GM23248 (cell line): ENCODE measurements at places on chromosomes 11 and 22. TPM values are rescaled to one million over a fixed set of nuclear protein-coding genes. Genes with fewer than 3 reads are reported as not detected.

STIM1 gene
- total RNA-seq = 24.6 and 63.4 TPM in 2 replicates

DNA sequence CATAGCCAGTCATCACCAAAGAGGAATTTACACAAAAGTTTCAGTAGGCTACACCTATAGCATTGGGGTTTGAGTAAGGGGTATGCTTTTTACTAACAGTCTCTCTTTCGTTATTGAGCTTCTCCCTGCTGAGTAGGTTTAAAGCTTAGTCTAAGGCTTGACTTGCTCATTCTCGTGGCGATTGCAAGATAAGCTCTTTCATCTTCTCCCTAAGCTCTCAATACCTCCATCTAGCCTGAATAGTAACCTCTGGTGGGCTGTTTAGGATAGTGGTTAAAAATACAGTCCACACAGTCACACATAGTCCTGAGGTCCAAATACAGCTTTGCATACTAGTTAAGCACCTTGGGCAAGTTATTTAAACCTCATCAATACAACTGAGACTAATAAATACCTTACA lies 65.6 kb downstream of the IMMP1L start:
- no peak for DNase-seq
- H3K4me1 ChIP-seq = no peaks in the 10 kb centered on the region
- H3K36me3 ChIP-seq = no peaks in the 10 kb centered on the region
- no peaks in the 10 kb centered on the region for H3K27me3 ChIP-seq
- no peak overlapping the region for H3K27ac ChIP-seq
- H3K4me3 ChIP-seq = no peak overlapping the region

SLC17A6 gene
- total RNA-seq = not detected in 2 replicates

RAPSN gene
- total RNA-seq = 0.13 and 0.22 TPM in 2 replicates

MUC2 gene
- total RNA-seq = not detected in 2 replicates

SCGB1D2 gene
- total RNA-seq = not detected in 2 replicates

SYNGR1 gene
- total RNA-seq = 5.2 and 6.1 TPM in 2 replicates

LMO2 gene
- total RNA-seq = 0.25 TPM in 1 of 2 replicates, not detected in the other

GRCh38 chr11:130629039-130629438 lies 180.6 kb downstream of the ADAMTS15 start:
- H3K36me3 ChIP-seq = no peaks in the 10 kb centered on the region
- peaks cover 23% of the 10 kb centered on the region for H3K4me1 ChIP-seq
- H3K27ac ChIP-seq = no peak overlapping the region
- DNase-seq = no peak
- no peak overlapping the region for H3K4me3 ChIP-seq

DNA sequence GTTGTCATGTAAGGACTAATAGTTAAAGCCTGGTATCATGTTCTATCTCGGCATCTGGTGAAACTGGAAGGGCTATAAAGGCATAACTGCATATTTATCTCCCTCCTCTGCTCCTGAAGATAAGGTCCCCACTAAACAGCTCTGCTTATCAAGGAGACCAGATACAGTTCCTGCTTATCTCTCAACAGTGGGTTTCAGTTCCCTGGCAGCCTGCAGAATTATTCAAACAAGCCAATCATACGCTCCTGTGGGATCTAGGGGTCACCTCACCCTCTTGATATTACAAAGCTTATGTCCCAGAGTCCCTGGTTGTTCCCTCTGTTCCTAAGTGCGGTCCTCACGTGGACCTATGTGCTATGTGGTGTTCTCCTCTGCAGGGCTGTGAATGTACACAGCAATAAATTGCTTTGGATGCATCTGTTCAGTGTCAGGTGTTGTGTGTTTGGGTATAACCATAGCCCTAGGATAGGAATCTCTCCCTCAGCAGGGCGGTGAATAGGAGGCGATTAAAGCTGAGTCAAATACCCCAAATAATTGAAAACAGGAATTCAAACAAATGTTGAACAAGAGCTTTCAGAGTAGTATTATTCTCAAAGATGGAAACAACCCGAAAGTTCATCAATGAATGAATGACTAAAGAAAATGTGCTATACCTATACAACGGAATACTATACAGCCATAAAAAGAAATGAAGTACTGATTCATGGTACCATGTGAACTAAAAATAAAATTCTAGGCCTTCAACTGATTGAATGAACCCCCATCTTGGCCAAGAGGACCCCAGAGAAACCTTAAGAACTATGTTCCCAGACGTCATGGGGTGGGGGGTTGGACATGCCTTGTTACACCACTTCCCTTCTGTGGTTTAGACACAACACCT lies 3.1 kb upstream of the OOSP4A start:
- DNase-seq = no peak
- H3K36me3 ChIP-seq = no peaks in the 10 kb centered on the region
- no peak overlapping the region for H3K27ac ChIP-seq
- H3K27me3 ChIP-seq = no peaks in the 10 kb centered on the region
- H3K4me3 ChIP-seq = no peak overlapping the region

DNA sequence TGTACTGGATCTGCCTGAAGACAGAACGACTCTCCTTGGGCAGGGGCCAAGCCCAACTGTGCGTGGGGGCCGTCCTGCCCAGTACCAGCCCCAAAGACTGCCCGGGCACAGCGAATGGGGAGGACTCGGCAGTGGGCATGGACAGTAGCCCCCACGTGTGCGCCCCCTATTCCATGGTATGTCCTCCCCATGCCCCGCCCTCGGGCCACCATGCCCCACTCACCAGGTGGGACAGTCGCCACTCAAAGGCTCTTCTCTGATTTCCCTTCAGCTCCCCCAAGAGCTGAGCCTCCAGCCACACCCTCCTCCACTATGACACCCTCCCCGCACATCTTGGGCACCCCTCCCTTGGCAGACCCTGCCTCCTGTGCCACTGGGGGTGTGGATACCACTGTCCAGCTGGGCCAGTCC lies 43.5 kb downstream of the GNB1L start:
- H3K27me3 ChIP-seq = no peaks in the 10 kb centered on the region
- no peaks in the 10 kb centered on the region; the same call in 1 of the 2 replicates for H3K4me1 ChIP-seq
- no peak overlapping the region for H3K27ac ChIP-seq
- H3K4me3 ChIP-seq = no peak overlapping the region

GRCh38 chr11:17839450-17839849 lies 104.9 kb downstream of the KCNC1 start:
- DNase-seq = no peak
- no peaks in the 10 kb centered on the region for H3K27me3 ChIP-seq
- H3K4me1 ChIP-seq = no peaks in the 10 kb centered on the region
- no peaks in the 10 kb centered on the region for H3K36me3 ChIP-seq

C11orf42 gene
- total RNA-seq = not detected in 2 replicates

DNA sequence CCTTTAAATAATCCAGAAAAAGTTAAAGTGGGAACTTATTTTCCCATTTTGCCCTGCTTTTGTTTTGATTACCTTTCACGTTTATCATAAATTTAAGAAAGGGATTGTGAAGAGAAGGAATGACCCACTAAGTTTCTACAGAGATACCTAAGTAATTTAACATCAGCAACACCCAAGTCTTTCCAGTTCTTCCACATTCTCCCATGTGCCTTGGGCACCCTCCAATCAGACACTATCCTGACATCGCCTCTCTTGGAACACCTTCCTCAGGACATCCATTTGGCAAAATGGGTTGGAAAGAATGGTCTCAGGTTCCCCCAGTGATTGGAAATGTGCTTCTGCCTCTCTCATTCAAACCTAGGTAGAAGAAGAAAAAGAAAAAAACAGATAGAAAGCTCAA lies 6.3 kb downstream of the BBOX1 start:
- H3K27ac ChIP-seq = no peak overlapping the region
- no peak overlapping the region for H3K4me3 ChIP-seq
- no peaks in the 10 kb centered on the region for H3K36me3 ChIP-seq
- H3K27me3 ChIP-seq = no peaks in the 10 kb centered on the region
- H3K4me1 ChIP-seq = no peaks in the 10 kb centered on the region

TMX2 gene
- 68.5 and 88.1 TPM in 2 replicates for total RNA-seq

C1QTNF5 gene
- 23.4 and 27.9 TPM in 2 replicates for total RNA-seq

- H3K4me1 ChIP-seq = no peaks in the 10 kb centered on the region
- no peak for DNase-seq
- H3K4me3 ChIP-seq = no peak overlapping the region
- no peaks in the 10 kb centered on the region for H3K27me3 ChIP-seq
- no peak overlapping the region for H3K27ac ChIP-seq
- H3K36me3 ChIP-seq = no peaks in the 10 kb centered on the region
These were observed 687.2 kb downstream of the TBC1D22A start for GRCh38 chr22:47449508-47450270.

DNA sequence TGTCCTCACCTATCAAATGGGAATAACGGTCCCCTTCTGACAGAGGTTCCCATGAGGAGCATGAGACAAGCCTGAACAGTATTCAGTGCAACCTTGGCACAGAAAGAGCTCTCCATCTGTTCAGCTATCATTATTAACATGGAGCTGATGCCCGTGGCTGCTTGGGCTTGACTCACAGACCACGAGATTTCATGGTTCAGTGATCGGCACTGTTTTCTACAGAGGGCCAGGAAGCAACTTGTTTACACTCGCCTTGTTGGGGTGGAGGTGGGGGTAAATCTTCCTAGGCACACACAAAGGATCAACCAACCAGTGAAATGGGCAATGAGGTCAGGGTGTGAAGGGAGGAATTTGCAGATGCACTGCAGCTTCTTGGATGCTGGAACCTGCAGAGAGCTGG lies 88.2 kb downstream of the CWC15 start:
- no peaks in the 10 kb centered on the region for H3K27me3 ChIP-seq
- no peak for DNase-seq
- no peak overlapping the region for H3K27ac ChIP-seq
- H3K36me3 ChIP-seq = peaks cover 9% of the 10 kb centered on the region; the same call in 1 of the 2 replicates
- no peaks in the 10 kb centered on the region for H3K4me1 ChIP-seq
- no peak overlapping the region for H3K4me3 ChIP-seq

DNA sequence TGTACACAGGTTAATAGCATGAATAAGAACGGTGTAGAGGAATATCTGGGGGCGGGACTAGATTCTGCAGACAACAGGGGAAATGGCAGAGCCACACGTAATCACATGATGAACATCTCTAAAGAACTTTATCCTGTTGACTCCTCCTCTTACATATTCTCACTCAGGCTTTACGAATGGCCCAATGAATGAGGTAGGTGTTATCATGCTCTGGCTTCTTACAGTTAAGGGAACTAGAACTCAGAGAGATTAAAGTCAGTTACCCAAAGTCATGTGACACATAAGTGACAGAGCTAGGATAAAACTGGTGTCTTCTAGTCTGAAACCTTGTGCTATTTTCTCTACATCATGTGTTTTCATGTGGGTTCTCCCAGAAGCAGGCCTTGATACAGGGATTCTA lies 49.0 kb upstream of the BMAL1 start:
- H3K27ac ChIP-seq = peak overlapping the region; percentile 13; the same call in 1 of the 2 replicates
- H3K36me3 ChIP-seq = no peaks in the 10 kb centered on the region
- no peak overlapping the region for H3K4me3 ChIP-seq
- peaks cover 23% of the 10 kb centered on the region for H3K4me1 ChIP-seq

- no peaks in the 10 kb centered on the region for H3K27me3 ChIP-seq
- H3K36me3 ChIP-seq = no peaks in the 10 kb centered on the region
- no peak overlapping the region for H3K27ac ChIP-seq
- H3K4me1 ChIP-seq = no peaks in the 10 kb centered on the region
These were observed 719.1 kb upstream of the ANO3 start for GRCh38 chr11:25612806-25613205.

- no peaks in the 10 kb centered on the region for H3K36me3 ChIP-seq
- no peak overlapping the region for H3K27ac ChIP-seq
- DNase-seq = peak; percentile 12
- H3K27me3 ChIP-seq = no peaks in the 10 kb centered on the region
- no peak overlapping the region for H3K4me3 ChIP-seq
- H3K4me1 ChIP-seq = peaks cover 17% of the 10 kb centered on the region
These were observed 326.4 kb downstream of the GUCY1A2 start for GRCh38 chr11:106691807-106692365.

- H3K36me3 ChIP-seq = no peaks in the 10 kb centered on the region
- DNase-seq = peak; percentile 77
- H3K4me1 ChIP-seq = peaks cover 48% of the 10 kb centered on the region
- H3K4me3 ChIP-seq = no peak overlapping the region
- H3K27ac ChIP-seq = no peak overlapping the region
- H3K27me3 ChIP-seq = no peaks in the 10 kb centered on the region
These were observed 66.5 kb downstream of the CCDC34 start for GRCh38 chr11:27296497-27296896.

LMO1 gene
- not detected in 2 replicates for total RNA-seq

LYVE1 gene
- not detected in 2 replicates for total RNA-seq

GRCh38 chr11:45724153-45724552 lies 58.7 kb upstream of the CHST1 start:
- H3K4me1 ChIP-seq = no peaks in the 10 kb centered on the region
- peaks cover 17% of the 10 kb centered on the region for H3K27me3 ChIP-seq
- no peak overlapping the region for H3K27ac ChIP-seq

DNA sequence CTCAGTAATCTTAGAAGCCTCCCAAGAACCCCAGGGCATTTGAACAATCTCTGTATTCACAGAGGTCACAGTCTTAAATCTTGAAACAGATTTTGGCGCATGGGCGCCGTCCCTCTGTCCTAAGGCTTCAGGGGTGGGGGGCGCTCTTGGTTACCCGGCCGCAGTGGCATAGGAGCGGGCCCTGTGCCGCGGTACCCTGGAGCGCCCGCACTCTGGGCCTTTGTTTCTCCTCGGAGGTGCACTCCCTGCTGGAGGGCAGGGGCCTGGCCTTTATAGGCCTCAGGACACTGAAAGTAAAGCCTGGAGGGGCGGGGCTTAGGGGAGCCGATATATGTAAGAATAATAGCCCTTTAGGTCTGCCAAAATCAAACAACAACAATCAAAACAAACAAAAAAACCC lies 197.3 kb upstream of the FOLH1 start:
- H3K36me3 ChIP-seq = no peaks in the 10 kb centered on the region
- no peaks in the 10 kb centered on the region for H3K4me1 ChIP-seq
- no peaks in the 10 kb centered on the region for H3K27me3 ChIP-seq
- no peak overlapping the region for H3K27ac ChIP-seq
- DNase-seq = no peak

- no peak overlapping the region for H3K27ac ChIP-seq
- no peaks in the 10 kb centered on the region for H3K36me3 ChIP-seq
- no peaks in the 10 kb centered on the region for H3K27me3 ChIP-seq
- no peak for DNase-seq
These were observed 3.8 kb downstream of the SUSD2 start for GRCh38 chr22:24185001-24185500.

PSMC3 gene
- 139 and 151 TPM in 2 replicates for total RNA-seq

SMIM35 gene
- total RNA-seq = not detected in 2 replicates

DNA sequence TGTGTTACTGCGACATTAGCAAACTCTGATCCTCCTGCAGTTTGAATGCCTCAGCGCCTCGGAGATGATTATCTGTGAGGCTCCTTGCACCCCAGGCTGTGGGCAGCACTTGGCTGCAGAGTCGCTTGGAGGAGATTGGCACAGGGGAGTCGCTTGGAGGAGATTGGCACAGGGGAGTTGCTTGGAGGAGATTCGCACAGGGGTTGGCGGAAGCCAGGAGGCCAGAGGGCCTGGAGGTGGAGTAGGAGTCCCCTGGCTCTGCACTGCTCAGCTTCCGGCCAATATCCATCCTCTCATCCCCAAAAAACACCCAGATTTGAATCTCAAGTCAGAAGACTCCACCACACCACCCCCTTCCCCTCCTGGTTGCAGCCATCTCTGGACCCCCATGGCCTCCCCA lies 192.6 kb upstream of the NECTIN1 start:
- H3K4me1 ChIP-seq = no peaks in the 10 kb centered on the region
- no peaks in the 10 kb centered on the region for H3K36me3 ChIP-seq
- H3K4me3 ChIP-seq = no peak overlapping the region

GRCh38 chr11:112345166-112345565 lies 84.5 kb upstream of the PLET1 start:
- no peak for DNase-seq
- no peak overlapping the region for H3K4me3 ChIP-seq
- no peaks in the 10 kb centered on the region for H3K36me3 ChIP-seq
- no peaks in the 10 kb centered on the region for H3K4me1 ChIP-seq
- H3K27ac ChIP-seq = no peak overlapping the region

OR52I2 gene
- total RNA-seq = not detected in 2 replicates

- no peak overlapping the region for H3K27ac ChIP-seq
- H3K27me3 ChIP-seq = no peaks in the 10 kb centered on the region
- H3K4me3 ChIP-seq = no peak overlapping the region
- no peaks in the 10 kb centered on the region for H3K4me1 ChIP-seq
These were observed 776 bp downstream of the DGCR6 start for GRCh38 chr22:18906896-18907295.
